ENCODE measurements at places on chromosomes 3 and 15.

GRCh38 chr3:52774901-52775864 lies 2.2 kb upstream of the ITIH1 start:
- no peak for DNase-seq

DNA sequence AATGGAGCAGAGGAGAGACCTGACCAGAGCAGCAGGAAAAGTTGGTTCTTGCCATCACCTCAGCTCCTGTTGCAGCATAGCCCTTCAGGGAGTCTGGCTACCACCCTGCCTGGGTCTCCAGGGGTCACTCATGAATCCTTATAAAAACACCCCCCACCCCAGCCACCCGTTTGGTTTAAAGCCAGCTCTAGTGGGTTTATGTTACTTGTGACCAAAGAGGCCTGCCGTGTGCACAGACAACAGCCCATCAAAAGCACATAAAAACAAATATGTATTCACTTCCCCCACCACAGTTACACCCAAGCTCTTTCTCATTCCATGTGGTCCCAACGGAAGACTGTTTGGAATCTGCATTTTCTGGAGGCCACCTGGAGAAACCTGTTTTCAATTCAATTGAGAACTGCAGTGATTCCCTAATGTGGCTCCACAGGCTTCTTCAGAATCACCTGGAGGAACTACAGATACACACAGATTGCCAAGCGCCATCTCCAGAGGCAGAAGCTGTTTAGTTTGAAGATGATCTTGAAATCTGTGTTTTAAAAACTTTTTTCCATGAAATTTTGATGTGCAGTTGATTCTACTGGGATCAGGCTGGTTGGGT lies 13.8 kb downstream of the FOXL2 start:
- DNase-seq: no peak

- DNase-seq: no peak
These were observed 295.4 kb downstream of the SLC9A9 start for GRCh38 chr3:143552851-143553250.

GRCh38 chr15:58038426-58039078 lies 27.0 kb downstream of the ALDH1A2 start:
- DNase-seq: no peak

- DNase-seq: no peak
These were observed 212.2 kb downstream of the GABRG3 start for GRCh38 chr15:27183201-27183600.
